ENCODE measurements at places on chromosomes 13 and 19. TPM values are rescaled to one million over a fixed set of nuclear protein-coding genes. Genes with fewer than 3 reads are reported as not detected.

SLC10A2 gene
- polyA plus RNA-seq: not detected

WIZ gene
- polyA plus RNA-seq: 6.6 TPM

ZFP30 gene
- polyA plus RNA-seq: 2.7 TPM

OR10H1 gene
- not detected for polyA plus RNA-seq

GRIK5 gene
- polyA plus RNA-seq: 0.94 TPM

ENOX1 gene
- polyA plus RNA-seq: 0.42 TPM

MUC16 gene
- polyA plus RNA-seq: 0.02 TPM

ZNF784 gene
- polyA plus RNA-seq: 5.6 TPM

FPR2 gene
- polyA plus RNA-seq: 2.0 TPM

TMEM145 gene
- 0.43 TPM for polyA plus RNA-seq

ACP4 gene
- not detected for polyA plus RNA-seq

PTGIR gene
- 5.9 TPM for polyA plus RNA-seq
